NB4 (cell line): ENCODE measurements at places on chromosomes 3 and 15.

DNA sequence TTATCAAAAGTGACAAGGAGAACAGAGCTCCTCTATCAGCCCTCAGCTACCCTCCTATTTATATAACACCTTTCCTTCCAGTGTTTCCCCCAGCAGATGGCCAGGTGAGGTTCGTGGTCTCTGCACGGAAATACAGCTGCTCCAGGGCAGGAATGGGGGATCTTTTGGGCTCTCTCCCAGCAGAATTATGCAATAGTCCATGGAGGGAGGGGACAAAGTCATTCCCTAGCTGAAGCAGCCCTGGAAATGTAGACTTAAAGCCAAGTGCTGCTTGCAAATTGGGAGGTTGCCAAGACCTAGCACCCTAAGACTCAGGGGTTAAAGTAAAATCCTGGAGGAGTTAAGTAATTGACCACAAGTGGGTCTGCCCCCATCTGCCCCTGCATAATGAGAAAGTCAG, 256.3 kb downstream of the LRTM1 start:
- no peak for DNase-seq

- no peak for DNase-seq
These were observed 5.3 kb downstream of the PLSCR2 start for GRCh38 chr3:146464005-146464595.

GRCh38 chr3:168974617-168975403, 688.7 kb downstream of the MECOM start:
- DNase-seq, result no peak

DNA sequence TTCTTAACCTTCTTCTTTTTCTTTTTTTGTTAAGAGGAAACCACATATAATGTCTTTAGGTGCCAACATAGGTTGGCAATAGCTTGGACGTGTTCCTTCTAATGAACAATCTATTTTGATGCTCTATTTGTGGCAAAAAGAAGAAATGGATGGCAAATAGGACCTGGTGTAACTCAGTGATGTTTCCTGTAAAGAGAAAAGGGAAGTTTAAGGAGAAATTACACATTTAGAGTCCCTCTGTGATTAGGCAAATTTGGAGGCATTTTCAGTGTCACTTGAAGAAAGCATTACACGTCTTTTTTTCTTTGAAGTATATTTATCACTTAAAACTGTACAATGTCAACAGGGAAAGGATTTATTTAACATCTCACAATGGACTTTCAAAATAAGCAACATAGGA, 327.1 kb downstream of the ZIC1 start:
- no peak for DNase-seq

DNA sequence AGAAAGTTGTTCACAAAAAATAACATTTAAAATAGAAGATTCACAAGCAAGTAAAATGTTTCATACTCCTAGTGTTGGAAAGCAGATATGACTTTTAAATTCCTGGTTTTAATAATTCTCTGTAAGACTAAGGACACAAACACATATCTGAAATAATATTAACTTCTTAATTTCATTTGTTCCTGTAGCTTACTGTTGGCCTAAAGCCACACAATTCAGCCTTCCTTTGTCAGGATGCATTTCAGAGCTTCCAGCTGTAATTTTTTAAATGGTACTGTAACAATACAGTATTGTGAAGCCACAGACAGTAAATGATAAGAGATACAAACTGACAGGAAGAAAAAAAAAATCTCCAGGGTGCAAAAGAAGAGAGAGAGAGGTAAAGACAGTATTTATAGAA, 84.2 kb downstream of the TMCC1 start:
- no peak for DNase-seq

- no peak for DNase-seq
These were observed 348.3 kb upstream of the TMCO5A start for GRCh38 chr15:37586011-37586583.

- no peak for DNase-seq
These were observed 75.6 kb upstream of the PRICKLE2 start for GRCh38 chr3:64300790-64301423.

- no peak for DNase-seq
These were observed 51.6 kb downstream of the GATM start for GRCh38 chr15:45326741-45327140.

GRCh38 chr3:121414924-121415323, 130.9 kb downstream of the POLQ start:
- DNase-seq, result no peak
